ENCODE measurements at places on chromosomes 7 and 10.

- no peak for DNase-seq
Measured at GRCh38 chr10:7561216-7561893, 105.4 kb downstream of the ITIH5 start.

DNA sequence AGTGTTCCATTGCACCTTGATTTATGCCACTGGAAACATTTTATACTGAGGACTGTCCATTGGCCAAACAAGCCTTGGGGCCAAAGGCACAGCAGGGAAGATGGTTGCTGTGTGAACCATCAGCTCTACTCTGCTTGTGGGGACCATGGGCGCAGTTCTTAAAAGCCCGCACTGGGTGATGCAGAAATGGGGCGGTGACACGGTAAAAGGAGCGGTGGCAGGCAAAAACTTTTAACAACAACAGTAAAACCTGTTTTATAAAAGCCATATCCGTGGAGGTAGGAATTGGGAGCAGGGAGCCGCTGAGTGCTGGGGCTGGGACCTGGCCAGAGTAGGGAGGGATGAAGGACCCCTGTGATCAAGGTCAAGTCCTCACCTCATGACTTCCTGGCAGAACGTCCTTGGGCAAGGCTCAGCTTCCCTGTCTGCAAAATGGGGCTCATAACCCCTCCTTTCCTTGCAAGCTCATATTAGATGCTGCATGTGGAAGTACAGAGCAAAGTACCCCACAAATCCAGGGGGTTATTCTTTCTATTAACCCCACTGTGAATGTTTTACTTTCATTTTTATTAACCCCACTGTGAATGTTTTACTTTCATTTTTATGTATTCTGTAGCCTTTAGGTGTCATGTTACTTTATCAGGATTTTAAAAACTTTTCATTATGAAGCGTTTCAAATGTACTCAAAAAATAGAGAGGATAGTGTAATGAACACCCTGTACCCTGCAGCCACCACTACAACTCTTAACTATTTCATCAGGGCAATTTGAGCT lies 78.3 kb downstream of the GRK5 start:
- DNase-seq, result no peak

DNA sequence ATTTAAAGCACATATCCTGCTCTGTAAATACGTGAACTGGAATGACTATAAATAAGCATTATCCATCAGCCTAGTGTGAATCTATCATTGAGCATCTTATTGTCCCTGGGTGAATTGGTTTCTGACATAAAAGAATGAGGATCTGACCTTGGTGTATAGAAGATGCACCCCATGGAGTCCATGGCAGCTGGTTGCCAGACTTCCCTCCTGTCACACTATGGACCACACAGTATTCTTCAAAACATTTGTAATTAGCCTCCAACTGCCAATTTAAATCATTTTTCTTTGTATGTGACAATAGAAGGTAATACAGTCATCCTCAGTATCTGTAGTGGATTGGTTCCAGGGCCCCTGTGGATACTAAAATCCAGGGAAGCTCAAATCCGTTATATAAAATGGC lies 238.1 kb upstream of the ZWINT start:
- DNase-seq, result no peak

GRCh38 chr7:131241386-131241785 lies 86.3 kb upstream of the MKLN1 start:
- DNase-seq, result no peak

DNA sequence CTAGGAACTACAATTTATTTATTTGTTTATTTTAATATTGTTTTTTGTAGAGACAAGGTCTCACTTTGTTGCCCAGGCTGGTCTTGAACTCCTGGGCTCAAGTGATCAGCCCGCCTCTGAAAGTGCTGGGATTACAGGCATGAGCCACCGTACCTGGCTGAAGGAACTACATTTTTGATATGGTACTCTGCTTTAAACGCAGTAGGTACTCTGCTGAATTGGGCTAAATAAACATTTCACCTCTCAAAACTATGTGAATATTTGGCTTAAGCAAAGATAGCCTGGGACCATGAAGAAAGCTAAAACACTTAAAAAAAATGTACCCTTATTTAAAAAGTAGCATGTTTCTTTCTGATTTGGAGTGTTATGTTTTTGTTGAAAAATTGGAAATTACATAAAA lies 138.2 kb downstream of the ADK start:
- DNase-seq, result no peak

- DNase-seq, result no peak
Measured at GRCh38 chr10:33306126-33306525, 28.3 kb downstream of the NRP1 start.

DNA sequence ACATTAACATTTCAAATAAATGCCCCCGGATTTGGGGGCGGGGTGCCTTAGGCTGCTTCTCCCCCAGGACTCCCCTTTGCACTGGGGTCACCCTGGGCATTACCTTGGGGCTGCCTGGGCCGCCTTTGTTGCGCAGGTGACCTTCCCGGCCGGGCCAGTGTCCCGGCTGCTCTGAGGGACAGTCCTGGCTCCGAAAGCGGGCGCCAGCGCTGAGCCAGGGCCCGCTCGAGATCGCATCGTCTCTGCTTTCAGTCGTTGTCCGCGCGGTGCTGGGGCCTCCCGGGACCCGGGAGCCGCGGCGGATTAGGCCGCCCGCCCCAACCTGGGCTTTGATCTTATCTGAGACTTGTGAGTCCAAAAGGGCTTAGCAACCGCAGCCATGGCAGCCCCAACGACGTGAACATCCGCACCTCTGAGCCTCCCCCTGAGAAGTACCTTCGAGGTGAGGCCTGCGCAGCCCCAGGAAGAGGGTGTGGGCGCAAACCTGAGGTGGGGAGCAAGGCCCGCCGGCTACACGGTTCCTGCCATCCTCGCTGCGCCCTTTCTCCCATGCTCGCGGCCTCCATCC lies 14.8 kb upstream of the WAPL start:
- no peak for DNase-seq

DNA sequence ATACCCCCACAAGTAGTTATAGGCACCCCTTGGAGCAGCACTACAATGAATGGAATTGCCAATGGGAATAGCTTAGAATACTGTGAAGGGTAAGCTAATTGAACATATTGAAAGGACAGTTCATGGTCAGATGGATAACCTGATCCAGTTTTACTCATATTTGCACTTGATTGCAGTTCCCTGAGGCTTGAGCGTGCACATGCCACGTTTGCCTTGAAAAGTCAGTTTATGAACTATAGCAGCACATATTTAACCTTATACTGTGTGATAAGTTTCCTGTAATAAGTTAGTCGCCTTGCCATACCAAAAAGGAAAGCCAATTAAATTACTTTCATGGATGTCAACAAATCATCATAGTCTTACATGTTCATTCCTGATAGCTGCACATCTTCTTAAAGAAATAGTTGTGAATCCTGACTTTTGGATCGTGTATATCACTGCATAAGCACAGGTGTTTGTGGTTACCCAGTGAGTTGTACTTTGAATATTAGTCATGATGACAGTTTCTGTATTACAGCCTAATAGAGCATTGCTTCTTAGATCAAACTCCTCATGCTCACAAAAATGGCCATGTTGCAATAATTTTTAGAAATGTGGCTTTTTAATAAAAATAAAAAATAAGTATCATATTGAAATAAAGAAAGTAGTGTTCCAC lies 21.6 kb downstream of the DNTT start:
- DNase-seq, result no peak

DNA sequence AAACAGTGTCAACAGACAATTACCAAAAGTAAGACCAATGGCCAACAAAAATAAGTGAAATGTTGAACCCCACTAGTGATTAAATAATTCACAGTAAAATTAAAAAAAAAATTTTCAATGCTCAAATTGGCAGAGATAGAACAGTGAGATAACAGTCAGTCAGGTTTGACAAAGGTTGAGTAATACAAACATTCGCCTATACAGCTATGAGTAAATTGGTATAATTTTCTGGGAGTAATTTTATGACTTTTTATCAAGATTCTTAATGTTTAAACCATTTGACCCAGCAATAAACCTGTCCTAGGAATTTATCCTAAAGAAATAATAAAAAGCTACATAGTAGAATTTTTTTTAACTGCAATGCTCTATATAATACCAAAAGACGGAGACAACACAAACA lies 64.9 kb upstream of the SHH start:
- DNase-seq, result no peak

DNA sequence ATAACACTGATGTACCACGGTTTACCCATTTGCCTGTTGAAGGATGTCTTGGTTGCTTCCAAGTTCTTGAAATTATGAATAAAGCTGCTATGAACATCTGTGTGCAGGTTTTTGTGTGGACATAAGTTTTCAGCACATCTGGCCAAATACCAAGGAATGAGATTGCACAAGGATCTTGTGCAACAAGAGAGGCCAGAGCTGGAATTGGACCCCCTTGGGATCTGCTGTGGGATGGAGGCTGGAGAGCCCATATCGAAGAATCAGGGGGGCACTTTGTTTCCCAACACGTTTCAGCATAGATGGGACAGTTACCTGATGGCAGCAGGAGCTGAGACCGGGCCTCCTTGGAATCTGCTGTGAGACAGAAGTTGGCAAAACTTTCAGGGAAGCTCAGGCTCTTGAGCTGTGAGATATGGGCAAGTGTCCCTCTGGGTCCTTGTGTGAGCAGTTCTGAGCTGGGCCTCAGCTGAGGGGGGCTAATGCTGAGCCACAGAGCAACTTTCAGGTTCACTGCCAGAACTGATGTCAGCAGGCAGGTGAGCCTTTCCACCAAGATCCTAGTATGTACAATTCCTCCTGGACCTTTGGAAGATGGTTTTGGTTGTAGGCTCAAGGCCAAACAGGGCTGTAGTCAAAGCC lies 115.2 kb upstream of the RAB18 start:
- no peak for DNase-seq

GRCh38 chr10:17961551-17962422 lies 10.1 kb downstream of the SLC39A12 start:
- no peak for DNase-seq

DNA sequence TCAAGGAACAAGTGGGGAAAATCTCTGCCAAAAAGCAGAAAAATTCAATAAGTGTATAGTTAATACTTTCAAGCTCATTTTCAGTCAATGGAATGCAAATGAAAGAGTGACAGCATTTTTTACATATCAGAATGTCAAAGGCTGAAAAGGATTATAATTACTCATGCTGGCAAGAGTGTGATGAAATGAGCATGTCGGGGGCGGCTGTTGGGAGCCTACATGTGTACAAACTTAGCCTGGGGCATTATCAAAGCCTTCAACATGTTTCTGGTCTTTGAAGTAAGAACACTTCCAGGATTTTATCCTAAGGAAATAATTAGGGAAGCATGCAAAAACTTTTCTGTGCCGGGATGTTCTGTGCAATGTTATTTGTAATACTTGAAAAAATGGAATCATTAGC lies 221.7 kb upstream of the LYZL1 start:
- DNase-seq, result no peak

DNA sequence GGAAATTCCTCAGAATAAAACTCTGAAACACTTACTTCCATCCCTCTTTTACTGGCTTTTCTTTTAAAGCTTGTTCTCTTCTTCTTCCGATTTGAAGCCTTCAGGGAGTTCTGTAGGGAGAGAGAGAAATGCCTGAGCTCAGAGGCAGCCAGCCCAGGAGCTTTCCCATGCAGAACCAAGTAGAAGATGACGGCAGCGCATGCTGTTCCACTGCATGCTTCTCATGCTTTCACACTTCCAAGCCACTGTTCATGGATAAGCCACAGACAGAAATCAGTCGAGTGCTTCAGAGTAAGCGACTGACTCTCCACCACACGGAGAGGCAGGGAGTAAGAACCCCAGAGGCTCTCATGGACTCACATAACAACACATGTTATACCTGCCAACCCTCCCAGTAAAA lies 237.3 kb downstream of the DGKI start:
- DNase-seq, result no peak

DNA sequence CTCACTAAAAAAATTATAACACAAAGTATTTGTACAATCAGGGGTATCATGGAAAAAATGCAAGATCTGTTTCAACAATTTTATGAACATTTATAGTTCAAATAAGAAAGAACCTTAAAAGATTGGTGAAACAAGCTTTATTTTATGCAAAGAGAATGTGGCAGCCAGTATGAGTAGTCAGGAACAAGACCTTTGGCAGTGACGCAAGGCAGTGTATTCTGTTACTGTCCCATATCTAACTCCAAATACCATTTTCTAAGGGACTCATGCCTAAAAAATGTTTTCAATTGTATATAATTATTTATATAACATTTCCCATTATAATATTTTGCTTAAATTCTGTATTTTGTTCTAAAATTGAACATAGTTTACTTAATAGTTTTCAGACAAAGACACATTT lies 19.1 kb upstream of the FAM53B start:
- DNase-seq, result no peak

GRCh38 chr10:34206078-34206934 lies 608.8 kb downstream of the PARD3 start:
- DNase-seq, result no peak

GRCh38 chr10:70622981-70623844 lies 20.7 kb upstream of the PRF1 start:
- no peak for DNase-seq

- no peak for DNase-seq
Measured at GRCh38 chr7:96942112-96942511, 63.2 kb upstream of the DLX6 start.

GRCh38 chr7:45988405-45989057 lies 67.5 kb upstream of the IGFBP3 start:
- no peak for DNase-seq

GRCh38 chr7:98840722-98841121 lies 29.1 kb downstream of the TMEM130 start:
- no peak for DNase-seq

- DNase-seq, result no peak
Measured at GRCh38 chr7:2573761-2574160, 15.0 kb downstream of the IQCE start.

DNA sequence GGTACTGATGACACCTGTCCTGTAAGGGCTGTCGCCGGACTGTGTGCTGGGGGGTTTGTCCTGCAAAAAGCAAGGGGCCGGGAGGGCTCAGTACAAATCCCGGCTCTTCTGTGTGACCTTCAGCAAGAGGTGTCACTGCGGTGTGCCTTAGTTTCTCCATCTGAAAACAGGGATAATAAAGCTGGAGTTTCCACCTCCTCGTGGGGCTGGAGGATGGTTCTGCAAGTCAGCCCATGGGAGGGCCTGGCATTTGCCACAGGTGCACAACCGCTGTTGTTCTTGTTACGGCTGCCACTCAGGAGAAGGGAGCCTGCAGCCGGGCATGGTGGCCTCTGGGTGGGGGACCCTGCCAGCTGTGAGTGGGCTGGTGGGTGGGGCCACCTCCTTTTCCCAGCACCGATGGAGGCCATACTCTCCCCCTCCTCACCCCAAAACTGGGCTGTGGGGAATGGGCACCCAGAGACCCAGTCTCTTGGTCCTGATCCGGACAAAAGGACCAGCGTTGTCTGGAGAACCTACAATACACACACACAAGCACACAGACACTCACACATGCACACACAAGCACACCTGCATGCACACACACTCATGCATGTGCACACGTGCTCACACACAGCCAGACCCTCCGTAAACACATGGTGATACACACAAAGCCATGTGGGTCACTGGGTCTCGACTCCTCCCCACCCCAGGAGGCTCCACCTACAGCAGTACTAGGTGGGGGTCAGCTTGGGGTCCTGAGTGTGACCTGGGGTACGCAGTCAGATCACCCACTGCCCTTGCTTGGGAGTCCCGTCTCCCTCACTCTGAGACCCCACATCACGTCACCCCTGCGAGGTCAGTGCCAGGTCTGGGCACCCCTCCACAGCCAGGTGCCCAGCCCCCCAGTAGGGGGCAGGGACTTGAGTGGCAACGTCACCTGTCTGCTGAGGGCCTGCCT lies 34.1 kb downstream of the ELFN1 start:
- DNase-seq, result no peak

Data from pulmonary artery endothelial cell (primary cell).